ENCODE measurements at places on chromosomes 5 and 9.

DNA sequence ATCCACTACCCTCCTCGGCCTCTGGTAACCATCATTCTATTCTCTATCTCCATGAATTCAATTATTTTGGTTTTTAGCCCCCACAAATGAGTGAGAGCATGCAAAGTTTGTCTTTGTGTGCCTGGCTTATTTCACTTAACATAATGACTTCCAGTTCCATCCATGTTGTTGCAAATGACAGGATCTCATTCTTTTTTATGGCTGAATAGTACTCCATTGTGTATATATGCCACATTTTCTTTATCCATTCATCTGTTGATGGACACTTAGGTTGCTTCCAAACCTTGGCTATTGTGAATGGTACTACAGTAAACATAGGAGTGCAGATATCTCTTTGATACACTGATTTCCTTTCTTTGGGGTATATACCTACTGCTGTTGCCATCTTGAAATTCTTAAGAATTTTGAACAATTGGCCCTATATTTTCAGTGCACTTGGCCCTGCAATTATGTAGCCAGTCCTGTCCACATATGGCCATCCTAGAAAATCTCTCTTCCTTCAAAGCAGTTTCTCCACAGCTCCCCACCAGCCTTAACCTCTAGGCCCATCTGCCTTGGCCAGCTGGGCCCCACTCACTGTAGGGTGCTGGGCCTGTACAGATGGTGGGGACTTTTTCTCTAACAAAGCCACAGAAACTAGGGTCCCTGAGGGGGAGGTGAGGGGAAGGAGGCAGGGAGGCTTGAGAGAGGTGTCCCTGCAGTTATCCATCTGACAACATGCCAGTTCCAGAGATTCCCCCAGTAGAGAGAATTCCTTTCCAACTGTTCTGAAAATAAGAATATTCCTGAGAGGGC is 81.9 kb upstream of the LHFPL2 start:
- DNase-seq, result no peak

DNA sequence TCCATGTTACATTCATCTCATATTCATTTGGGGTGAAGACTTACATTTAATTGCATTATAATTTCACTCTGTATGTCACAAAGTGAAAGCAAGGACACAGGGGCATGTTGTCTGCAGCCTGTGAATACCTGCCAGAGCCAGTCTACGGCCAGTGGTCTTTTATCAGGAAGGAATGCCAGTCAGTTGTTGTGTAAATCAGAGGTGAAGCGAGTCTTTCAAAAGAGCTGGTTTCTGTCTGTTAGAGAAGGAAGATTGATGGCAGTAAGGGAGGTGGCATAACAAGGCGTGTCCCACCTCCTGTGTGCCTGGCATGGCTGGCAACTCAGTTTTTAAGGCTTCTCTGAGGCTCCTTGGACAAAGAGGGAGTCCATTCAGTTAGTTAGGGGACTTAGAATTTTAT is 18.1 kb upstream of the SYK start:
- DNase-seq, result no peak

DNA sequence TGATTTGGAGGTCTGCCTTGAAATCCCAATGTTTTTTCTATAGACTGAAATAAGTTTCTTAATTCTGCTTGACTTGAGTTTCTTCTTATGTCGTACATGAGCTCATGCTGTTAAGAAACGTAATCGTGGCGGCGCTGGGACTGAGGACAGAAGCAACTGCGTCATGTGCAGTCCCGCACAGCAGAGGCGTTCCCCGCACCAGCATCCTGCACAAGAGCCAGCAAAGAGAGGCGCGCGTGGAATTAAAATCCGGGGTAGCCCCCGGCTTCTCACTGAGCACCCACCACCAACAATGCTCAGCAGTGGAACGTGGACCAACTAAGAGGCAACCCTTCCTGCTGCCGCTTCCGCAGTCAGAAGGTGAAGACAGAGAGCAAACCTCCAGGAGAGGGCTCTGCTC is 496.2 kb upstream of the ADAMTS16 start:
- no peak for DNase-seq

DNA sequence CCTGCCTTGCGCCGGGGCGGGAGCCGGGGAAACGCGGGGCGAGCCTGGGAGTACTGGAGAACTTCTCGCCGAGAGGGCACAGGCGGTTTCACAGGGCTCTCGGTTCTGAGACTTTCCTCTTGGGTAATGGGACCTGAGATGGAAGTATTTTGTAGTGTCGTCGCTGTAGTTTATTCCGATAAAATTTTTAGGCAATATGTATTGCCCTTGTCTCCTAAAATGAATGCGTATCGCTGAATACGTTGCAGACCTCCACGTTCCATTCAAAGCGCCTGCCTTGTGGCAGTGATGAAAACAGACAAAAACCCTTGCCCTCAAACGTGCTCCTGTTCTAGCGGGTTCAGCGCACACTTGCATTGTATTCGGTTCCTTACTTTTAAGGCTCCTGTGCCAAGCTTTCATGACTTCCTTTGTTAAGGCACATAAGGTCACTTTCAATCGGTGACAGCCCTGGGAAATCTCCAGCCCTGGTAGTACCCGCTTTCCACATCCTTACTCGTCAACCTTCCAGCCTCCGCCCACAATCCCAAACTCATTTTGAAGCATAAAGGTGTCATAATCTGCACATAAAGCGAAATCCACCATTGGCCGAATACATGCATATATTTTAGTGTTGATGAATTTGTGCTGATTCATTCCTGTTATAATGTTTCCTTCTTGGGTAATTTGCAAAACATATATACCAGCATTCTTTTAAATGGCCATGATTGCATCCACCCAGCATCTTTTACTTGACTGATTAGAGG is 694 bp downstream of the RMI1 start:
- DNase-seq, result no peak

- DNase-seq, result no peak
Measured at GRCh38 chr9:72882117-72882775, 70.6 kb downstream of the ALDH1A1 start.

GRCh38 chr5:54254482-54255198 is 55.7 kb downstream of the ARL15 start:
- DNase-seq, result no peak

DNA sequence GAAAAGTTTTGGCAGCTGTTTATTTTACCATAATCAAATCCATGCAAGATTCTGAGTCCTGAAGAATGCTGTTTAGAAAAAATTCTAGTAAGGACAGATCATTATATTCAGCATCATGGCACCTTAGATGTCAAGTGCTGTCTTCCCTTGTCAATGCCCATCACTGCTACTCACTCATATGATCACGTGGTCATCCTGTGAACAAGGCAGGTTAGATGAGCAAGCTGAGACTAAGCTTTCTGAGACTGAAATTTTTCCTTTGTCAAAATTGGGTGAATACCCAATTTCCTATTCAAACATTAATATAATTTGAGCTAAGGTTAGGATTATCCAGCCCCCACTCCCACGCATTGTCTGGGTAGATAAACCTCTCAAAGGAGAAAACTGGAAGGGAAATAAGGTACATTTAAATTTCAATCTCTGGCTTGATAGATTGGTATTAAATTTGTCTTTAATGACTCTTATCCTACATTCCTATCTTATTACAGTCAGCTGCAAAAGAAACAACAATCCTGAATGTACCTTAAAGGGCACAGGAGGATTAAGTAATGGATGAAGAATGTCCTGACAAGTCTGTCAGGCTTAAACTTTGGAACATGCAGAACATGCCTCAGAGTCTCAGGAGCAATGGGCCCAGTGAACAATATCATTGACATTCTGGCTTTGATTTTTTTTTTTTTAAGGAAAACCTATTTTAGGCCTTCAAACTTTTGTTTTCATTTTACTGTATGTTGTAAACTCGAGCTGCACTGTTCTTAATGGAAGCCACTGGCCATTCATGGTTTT is 148.7 kb upstream of the RANBP3L start:
- no peak for DNase-seq

GRCh38 chr9:1722404-1722803 is 292.7 kb upstream of the SMARCA2 start:
- DNase-seq, result no peak

DNA sequence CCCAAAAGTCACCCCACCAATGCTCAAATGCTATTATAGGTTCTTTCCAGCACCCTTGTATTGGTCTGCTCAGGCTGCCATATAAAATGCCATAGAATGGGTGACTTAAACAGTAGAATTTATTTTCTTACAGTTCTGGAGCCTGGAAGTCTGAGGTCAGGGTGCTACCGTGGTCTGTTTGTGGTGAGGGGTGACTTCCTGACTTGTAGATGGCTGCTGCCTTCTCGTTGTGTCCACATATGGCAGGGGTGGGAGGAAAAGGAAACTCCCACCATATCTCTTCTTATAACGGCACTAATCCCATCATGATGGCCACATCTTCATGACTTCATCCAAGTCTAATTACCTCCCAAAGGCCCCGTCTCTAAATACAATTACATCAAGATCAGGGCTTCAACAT is 257.8 kb upstream of the TARS1 start:
- DNase-seq, result no peak

- DNase-seq, result peak; percentile 35
Measured at GRCh38 chr5:76715736-76716455, at the start of gene F2R. Gene F2R, plus strand, starts transcription at chr5:76716126. Its CDS starts 182 bp downstream, at chr5:76716308.

DNA sequence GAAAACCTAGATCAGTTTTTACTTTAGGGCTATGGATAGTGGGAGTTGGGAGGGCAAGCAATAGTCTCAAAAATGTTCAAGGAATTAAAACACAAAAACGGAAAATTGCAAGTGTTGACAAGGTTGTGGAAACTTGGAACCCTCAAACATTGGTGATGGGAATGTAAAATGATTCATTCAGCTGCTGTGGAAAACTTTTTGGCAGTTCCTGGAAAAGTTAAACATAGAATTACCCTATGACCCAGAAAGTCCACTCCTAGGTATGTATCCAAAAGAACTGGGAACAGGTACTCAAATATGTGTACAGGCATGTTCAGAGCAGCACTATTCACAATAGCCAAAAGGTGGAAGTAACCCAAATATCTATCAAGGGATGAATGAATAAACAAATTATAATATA is 1.2 kb upstream of the MSANTD3 start:
- DNase-seq, result no peak

GRCh38 chr9:91516081-91516480 is 92.4 kb upstream of the NFIL3 start:
- no peak for DNase-seq

- DNase-seq, result no peak
Measured at GRCh38 chr5:17316970-17317459, 99.6 kb downstream of the BASP1 start.

DNA sequence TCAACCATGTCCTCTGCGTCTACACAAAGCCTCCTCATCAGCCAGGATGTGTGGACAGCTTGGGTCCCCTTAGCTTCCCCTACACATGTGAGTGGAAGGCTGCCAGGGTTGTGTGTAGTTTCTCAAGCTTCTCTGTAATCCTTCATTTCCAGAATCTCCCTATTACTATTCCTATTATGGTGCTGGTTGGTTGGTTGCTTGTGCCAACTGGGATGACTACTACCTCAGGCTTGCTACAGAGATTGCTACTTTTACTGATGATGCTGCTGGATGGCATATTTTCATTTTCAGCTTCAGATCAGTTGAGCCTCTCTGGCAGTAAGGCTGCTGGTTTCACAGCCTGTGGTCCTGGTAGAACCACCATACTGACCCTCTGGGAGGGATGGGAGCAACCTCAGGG is 39.9 kb downstream of the ATG10 start:
- no peak for DNase-seq

GRCh38 chr9:105396441-105396840 is 51.4 kb upstream of the FSD1L start:
- no peak for DNase-seq

DNA sequence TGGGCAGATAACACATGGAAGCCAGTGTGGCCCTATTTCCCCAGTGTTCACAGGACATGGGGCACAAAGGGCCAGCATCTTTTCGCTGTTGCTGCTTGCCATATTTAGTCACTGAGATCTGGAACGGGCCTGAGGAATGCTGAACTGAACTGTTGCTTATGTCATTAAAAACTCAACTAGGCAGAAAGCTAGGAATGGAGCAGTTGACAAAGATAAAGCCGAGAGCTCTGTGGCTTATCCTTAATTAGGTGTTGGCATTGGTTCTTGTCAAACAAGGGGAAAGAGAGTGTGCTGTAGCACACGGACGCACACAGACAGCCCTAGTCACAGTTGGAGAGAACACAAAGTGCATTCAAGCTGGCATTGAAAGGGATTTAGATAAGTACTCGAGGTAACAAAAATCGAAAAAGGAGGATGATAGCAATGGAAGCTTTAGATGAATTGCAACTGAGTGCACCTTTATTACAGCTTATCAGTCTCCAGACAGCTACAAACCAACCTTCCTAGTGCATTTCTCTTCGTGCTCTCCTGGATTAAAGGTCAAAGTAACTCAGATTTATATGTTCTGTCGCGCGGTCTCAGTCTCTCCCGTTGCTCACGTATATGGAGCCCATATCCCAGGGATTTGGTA is 450.2 kb upstream of the ZNF608 start:
- no peak for DNase-seq
